ENCODE measurements at places on chromosomes 4 and X. TPM values are rescaled to one million over a fixed set of nuclear protein-coding genes. Genes with fewer than 3 reads are reported as not detected.

GPC4 gene
- 32.8 TPM for total RNA-seq

UGT2A1 gene
- not detected for total RNA-seq

MAP9 gene
- 8.1 TPM for total RNA-seq

DNA sequence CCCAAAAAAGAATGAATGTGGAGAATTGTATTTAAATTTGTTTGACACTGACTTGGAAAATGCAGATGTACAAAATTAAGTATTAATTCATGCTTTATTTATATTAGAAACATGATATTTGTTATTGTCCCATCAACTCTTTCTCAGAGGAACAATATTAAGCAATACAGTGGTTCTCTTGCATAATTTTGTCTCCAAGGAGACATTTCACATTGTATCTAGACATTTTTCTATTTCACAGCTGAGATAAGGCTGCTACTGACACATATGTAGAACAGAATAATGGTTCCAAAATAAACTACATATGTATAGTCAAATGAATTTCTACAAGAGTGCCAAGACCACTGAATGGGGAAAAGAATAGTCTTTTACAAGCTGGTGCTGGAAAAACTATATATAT lies 427.9 kb upstream of the SPANXN1 start:
- no peak for DNase-seq

- no peak for DNase-seq
Measured at GRCh38 chr4:56804551-56804950, 16.9 kb downstream of the SPINK2 start.

ETDB gene
- total RNA-seq, result not detected

DNA sequence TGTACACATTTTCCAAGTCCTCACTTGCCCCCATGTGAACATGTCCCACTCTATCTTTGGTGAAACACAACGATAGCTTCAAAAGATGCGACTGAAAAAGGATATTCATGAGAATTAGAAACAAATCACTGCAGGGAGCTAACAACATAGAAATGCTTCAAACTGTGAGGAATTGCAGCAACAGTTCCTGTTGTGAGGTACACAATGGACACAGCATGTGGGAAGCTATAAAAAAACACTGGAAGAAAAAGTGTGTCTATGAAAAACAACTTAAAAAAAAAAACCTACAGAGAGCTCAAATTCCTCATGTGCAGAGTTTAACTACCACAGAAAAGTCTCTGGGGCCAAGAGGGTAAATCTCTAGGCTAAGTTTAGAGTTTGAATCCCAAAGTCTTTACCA lies 51.6 kb upstream of the BLTP1 start:
- no peak for DNase-seq

- DNase-seq, result no peak
Measured at GRCh38 chr4:150219841-150220240, 141.6 kb downstream of the DCLK2 start.

DNA sequence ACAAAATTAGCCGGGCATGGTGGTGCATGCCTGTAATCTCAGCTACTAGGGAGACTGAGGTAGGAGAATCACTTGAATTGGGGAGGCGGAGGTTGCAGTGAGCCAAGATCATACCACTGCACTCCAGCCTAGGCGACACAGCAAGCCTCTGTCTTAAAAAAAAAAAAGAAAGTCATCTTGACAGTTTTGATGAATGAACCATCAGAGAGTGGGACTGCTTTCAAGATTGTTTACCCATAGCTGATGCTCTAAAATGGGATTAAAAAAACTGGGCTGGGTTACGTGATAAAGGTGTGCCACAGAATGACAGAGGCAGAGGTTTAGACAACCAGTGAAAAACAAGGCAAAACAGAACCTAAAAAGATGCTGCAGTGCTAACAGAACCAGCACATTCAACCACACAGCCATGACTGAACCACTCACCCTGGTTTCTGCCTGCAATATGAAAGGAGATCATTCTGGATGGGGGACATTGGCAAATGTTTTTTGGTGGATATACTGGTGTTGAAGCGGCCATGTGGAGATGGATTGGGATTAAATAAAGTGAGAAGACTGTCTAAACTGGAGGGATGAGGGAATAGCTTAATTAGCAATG lies 22.2 kb downstream of the GPAT3 start:
- no peak for DNase-seq

DNA sequence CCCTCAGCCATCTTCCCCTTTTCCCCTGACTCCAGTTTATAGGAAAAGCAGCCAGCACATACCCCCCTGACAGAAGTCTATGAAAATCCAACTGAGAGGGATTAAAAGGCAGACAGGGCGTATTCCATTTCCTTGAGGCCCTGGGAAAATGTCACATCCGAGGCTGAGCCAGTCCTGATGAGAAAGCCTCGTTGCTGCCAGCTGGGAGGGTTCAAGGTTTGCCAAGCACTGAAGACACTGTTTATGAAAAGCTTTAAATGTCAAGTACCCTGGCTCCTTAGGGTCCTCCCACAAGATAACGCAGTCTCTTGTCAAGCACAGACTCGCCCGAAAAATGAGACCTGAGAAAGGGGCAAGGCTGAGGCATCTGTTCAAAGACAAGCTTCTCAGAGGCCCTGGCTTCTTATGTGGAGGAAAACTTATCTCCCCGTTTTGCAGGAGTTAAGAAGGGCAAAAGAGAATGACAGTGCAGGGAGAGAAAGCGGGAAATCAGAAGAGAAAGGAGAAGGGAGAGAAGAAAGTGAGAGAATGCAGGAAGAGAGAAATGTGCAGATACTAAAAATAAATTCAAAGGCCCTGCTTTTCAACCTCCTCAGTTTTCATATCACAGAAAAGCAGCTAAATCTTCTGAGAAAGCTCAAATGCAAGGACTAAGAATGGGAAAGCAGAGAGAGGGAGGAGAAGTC lies 44.7 kb downstream of the SCD5 start:
- DNase-seq, result no peak

MAGED4 gene
- 192 TPM for total RNA-seq

OTUD6A gene
- not detected for total RNA-seq

DNA sequence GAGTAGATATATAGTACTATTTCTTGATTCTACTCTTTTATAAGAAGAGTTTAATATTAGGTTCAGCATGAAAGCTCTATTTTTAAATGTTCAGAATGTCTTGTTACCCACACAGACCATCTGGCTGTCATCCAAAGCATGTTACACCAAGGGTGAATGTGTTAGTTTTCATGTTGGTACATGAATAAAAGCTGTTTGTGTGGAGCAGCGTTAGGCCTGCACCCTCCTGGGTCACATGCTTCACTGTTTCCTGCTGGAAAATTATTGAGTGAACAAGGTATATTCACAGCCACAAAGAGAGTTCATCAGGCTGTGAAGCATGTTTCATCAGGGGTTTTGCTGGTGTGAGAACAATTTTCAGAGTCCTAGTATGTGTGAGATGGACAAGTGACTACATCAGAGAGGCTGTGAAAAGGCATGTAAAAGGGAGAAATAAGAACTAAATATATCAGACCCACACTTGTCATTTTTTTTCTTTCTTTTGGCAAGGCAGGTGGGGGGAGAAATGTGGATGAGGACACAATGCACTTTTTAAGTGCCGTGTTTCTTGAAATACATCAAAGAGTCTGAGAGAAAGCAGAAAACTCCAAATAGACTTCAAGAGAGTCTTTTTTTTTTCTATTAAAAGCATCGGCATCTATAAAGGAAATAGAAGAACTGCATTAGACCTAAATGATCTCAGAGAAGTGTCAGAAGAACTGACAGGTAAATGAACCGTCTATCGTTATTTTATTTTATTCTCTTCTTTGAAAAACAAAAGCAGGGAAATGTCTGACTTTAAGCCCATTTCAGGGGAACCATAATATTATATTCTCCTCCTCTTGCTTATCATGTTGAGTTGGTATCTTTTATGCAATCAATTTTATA lies 2429.7 kb downstream of the PCDH7 start:
- DNase-seq, result no peak

DNA sequence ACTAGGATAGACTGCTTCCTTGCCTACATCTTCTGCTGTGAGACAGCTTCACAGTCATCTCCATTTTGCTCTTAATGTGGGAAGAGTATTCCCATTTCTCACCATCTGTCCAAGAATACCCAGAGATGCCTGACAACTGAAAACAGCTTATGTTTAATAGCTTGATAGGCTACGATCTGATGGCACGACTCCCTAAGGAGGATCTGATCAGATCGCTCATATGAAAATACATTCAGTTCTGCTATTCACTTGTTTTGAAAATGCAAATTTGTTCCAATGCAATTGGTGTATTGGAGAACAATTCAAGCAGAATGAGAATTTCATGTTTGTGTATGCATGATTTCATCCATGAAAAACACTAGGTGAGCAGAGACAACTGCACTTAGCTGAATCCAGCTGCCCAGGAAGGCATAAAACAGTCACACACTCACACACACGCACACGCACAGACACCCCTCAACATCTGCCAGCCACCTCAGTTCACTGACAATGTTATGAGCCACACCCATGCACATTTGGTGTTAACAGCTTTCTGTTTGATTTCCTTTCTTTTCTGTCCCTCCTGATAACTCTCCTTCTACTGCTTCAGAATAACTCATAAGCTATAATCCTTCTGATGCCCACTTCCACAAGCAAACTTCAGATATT lies 29.6 kb downstream of the TRIML1 start:
- DNase-seq, result peak; percentile 21

FOXP3 gene
- 0.78 TPM for total RNA-seq

GRCh38 chr4:157992038-157992705 lies 180.7 kb downstream of the GASK1B start:
- DNase-seq, result no peak

GRCh38 chr4:36208893-36209473 lies 35.3 kb downstream of the ARAP2 start:
- DNase-seq, result no peak

DNA sequence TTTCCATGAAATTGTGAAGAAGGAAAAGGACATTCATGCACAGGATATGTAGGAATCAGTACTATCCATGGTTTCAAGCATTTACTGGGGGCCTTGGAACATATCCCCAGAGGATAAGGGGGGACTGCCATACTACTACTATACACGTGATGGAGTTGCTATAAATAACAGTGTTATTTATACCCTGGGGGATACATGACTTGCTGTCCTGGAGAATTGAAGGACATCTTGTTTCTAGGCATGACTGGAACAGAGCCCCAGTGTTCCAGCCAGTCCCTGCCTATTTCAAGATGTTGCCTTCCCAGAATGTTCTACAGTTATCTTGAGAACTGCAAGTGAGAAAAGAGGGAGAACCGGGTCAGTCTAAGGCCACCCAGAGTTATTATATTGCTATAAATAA lies 39.6 kb upstream of the ZNF81 start:
- no peak for DNase-seq

DNA sequence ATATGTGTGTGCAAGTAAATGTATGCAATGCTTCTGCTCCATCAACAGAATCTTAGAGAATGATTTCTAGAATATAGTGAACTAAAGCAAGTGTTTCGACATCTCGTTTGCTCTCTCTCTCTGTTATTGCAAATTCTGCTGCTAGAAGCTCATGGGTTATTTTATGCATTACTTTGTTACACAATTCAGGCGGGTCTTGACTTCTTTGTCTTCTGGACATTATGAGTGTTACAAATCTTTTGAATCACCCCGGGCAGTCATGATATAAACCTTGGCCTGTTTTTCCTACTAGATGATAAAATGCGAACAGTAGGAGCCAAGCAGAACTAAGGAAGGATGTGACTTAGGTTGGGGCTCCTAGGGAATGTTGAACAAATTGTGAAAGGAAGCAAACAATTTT lies 166.4 kb upstream of the SFRP2 start:
- no peak for DNase-seq

GRCh38 chr4:83851261-83852084 lies 315.6 kb downstream of the GPAT3 start:
- no peak for DNase-seq

GRCh38 chrX:130575831-130576389 lies 174.1 kb downstream of the RBMX2 start:
- peak; percentile 37 for DNase-seq

DNA sequence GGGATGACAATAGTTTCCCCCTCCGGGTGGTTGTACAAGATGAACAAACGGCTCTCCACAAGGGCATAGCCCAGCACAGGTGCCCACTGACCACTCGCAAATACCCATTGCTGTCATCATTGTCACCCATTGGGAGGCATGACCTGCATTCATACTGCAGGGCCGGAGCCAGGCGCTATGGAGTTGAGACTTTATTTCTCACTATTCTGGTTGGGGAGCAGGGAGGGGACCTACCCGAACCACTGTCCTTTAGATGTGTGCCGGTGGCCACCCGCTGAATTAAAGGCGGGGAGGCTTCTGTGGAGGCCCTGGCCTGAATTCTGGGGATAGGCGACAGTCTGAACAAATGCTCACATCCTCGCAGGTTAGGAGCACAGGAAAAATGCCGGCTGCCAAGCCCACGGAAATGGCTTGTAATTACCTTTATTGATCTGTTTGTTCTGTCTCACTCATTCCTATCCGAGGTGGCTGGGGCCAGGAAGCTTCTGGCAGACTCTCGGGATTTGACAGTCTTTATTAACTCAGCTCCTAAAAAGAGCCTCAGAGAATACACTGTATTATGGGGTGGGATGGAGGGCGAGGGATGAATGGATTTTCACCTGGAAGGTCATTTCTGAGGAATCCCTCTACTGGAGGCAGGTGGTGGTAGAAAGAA lies 125.1 kb upstream of the PSAPL1 start:
- no peak for DNase-seq

DNA sequence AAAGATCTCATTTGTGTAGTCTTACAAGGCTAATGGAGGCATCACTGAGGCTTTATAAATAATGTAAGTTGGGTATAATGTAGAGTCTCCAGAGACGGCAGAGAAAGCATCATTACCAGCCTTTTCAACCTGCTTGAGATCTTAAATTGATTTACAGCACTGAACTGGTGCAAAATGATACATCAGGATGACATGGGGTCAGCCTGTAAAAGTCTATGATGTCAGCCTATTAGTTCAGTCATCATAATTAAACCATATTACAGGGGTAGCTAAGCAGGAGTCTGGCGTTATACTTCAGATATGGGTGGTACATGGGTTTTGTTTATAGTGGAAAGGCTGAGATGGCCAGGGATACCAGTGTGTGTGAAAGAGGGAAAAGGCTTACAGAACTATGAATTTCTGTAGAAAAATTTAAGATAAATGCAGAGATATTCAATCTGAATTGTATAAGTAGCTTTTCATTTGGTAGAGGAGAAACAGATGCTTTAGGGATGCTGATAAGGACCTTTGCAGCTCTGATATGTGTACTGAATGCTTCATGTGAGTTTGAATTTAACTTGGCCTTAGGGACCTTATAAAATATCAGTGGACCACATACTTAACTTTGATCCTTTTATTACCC lies 2.7 kb downstream of the SMAD1 start:
- no peak for DNase-seq

FGF5 gene
- not detected for total RNA-seq

XPNPEP2 gene
- not detected for total RNA-seq

GRCh38 chrX:109344678-109345077 lies 137.2 kb downstream of the GUCY2F start:
- DNase-seq, result no peak

TBX22 gene
- total RNA-seq, result not detected

DNA sequence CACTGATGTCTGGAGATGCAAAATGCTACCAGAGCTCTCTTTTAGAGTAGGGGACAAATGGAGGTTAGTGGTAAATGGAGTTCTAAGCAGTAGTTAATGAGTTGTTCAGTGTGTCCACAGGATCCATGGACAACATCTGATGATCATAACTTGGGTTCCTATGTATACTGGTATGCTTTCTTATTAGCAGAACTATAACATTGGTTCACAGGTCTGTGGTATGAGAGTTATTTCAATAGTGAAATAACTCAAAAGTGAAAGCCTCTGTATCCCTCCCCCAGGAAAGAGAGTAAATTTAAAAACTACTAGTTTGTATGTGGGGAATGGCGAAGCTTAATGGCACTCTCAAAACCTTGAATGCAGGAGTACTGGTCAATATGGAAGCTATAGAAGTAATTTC lies 363.5 kb upstream of the EMCN start:
- no peak for DNase-seq

GRCh38 chr4:140111256-140111655 lies 42.7 kb downstream of the MAML3 start:
- no peak for DNase-seq

Measured in glutamatergic neuron (in vitro differentiated cells).